ENCODE measurements at places on chromosomes 7 and 10.

DNA sequence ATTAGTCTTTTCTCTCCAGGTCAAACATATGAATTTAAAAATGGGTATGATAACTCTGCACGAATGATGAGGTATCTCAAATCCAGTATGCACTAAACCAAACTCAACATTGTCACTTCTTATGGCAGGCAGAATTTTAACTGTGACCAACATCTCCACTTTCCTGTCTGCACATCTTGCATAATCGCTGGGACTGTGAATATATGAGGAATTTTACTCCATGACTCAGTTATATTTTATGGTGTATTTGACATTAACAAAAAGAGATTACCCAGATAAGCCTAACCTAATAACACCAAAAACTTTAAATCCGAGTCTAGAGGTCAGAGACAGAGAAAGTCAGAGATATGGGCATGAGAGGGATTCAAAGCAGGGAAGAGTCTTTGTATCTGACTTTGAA lies 454.5 kb upstream of the SEMA3D start:
- no peak for DNase-seq

GRCh38 chr7:100173806-100174495 lies 3.2 kb downstream of the GPC2 start:
- no peak for DNase-seq

DNA sequence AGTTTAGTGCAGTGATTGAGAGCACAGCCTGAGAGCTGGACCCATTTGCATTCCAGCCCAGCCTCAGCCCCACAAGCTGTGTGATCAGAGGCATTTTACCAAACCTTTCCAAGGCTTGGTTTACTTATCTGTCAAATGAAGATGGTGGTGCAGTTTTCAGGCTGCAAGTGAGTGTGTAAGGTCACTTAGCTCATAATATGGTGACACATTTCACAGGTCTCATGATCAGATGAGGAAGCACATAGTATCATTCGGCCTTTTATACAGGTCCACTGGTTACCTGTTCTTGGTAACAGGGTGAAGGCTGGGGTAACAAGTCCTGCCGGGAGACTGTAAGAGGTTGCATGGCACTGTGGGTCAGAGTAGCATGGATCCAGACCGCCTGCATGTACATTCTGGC lies 371.7 kb downstream of the LRMDA start:
- DNase-seq, result no peak

DNA sequence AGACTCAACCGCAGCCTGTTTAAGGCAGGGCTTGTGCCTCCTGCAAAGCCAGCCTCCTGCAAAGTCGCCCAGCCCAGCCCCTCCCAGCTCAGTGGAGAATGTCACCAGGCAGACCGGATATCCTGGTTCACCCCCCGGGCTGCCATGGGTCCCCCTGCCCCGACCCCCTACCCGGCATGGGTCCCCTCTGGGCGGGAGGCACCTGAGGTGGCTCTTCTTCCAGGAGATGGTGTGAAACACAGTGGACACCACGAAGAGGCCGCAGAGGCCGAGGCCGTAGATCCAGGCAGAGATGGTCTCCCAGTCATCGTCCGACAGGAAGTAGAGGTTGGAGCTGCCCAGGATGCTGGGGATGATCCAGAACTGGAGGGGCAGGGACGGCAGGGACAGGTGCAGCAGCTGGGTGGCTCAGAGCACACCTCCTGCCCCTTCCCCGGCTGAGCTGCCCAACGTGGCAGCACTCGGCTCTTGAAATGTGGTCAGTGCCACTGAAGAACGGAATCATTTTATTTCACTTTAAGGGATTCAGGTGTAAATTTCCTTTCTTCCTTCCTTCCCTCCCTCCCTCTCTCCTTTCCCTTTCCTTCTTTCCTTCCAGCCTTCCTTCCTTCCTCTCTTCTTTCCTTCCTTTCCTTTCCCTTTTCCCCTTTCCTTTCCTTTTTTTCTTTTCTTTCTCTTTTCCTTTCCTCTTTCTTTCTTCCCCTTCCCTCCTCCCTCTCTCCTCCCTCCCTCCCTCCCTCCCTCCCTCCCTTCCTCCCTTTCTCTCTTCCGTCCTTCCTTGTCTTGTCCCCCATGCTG lies 36.7 kb upstream of the RADIL start:
- DNase-seq, result no peak

GRCh38 chr10:34906067-34906965 lies 91.2 kb upstream of the PARD3 start:
- peak; percentile 95 for DNase-seq

GRCh38 chr7:68537051-68537773 lies 1061.1 kb upstream of the AUTS2 start:
- DNase-seq, result no peak

- DNase-seq, result peak; percentile 90
Measured at GRCh38 chr10:73647211-73647874, 6.1 kb upstream of the MYOZ1 start.

DNA sequence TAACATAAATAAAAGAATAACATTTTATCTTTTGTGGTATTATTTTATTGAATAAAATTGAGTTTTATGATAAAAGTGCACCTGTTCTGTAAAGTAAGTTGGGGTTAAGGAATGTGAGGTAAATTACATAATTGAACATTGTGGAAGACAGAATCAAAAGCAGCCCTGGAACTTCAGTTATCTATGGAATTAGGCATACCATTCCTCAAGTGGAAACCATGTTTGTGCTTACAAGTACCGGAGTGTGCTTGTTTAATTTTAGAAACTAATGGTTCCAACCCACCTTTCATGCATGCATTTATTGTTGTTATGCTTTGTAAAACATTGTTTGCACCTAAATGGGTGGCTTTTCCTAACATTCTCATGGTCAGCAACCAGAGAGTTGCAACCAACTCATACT lies 28.0 kb downstream of the RBM17 start:
- no peak for DNase-seq

DNA sequence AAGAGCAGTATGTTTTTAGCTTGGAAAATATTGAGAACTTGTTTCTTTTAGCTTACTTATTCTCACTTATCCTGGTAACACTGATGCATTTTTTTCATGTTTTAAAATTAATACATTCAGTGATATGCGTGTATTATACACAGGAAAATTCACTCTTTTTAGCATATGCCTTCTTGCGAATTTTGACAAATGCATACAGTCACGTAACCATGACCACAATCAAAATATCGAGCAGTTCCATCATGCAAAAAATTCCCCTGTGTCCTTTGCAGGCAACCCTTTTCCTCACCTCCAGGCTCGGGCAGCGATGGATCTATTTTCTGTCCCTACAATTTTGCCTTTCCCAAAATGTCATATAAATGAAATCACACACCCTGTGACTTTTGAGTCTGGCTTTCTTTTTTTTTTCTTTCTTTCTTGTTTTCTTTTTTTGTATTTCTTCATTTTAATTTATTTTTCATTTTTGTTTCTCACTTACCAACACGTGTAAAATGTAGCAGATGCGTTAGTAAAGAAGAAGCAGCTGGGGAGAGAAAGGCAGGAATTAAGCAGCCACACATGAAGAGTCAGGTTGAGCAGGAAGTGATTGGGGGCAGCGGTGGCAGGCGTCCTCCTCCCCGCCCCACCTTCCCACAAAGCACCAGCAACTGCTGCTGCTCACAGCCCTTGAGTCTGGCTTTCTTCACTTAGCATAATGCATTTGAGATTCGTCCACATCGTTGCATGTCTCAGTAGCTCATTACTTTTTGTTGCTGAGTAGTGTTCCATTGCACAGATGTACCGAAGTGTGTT lies 29.9 kb downstream of the ADRB1 start:
- DNase-seq, result no peak

DNA sequence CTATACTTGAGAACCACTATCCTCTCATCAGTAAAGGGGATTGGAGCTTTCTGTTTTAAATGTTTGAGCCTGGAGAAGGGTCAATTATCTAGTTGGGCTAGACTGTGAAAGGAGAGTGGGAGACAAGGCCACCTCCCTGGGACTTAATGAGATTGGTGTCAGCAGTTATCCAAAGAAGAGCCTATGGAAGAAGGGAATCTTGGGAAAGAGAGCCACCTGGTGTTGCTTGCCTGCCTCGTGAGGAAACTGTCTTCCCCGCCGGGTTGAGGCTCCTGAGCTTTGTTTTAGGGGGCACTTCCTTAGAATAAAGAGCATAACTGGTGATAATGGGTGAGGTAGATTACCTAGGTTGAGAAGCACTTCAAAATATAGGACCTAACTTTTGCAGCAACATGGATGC lies 32.0 kb upstream of the ABCB4 start:
- no peak for DNase-seq

GRCh38 chr10:76640806-76641205 lies 996.8 kb downstream of the KCNMA1 start:
- no peak for DNase-seq
